ENCODE measurements at places on chromosomes 1 and 21. TPM values are rescaled to one million over a fixed set of nuclear protein-coding genes. Genes with fewer than 3 reads are reported as not detected.

Gene LRRC39
- 227 TPM for polyA plus RNA-seq

Gene TMEM269
- 0.83 TPM for polyA plus RNA-seq

DNA sequence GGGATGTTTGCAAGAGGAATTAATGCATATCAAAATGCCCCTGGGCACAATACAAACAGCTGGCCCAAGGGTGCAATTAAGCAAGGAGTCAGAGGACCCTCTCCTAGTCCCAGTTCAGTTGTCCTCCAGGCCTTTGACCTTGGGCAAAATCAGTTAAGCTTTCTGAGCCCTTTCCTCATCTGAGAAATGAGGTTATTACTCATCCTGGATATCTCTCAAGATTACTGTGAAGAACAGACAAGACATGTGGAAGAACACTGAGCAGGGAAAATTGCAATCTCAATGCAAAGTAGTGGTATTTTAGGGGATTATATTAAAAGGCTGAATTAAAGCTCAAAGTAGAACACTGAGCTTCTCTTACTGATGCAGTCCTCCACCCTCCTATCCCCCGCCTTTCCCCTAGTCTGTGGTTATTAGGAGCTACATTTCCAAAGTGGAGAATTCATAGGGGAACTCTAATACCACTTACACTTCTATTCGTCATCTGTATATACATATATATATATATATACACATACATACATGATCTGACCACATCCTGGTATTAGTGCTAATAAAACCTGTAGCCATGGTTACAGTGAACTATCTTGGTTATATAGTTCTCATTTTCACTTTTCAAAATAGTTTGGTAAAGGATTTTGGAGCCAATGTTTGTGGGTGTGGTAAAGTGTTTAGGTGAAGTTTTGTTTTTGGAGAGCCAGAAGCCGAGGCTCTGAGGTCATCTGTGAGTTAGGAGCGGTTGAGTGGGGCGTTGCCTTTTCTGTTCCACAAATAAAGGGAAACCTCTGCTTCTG, 18.1 kb downstream of the KIAA0040 start:
- no peak for DNase-seq

DNA sequence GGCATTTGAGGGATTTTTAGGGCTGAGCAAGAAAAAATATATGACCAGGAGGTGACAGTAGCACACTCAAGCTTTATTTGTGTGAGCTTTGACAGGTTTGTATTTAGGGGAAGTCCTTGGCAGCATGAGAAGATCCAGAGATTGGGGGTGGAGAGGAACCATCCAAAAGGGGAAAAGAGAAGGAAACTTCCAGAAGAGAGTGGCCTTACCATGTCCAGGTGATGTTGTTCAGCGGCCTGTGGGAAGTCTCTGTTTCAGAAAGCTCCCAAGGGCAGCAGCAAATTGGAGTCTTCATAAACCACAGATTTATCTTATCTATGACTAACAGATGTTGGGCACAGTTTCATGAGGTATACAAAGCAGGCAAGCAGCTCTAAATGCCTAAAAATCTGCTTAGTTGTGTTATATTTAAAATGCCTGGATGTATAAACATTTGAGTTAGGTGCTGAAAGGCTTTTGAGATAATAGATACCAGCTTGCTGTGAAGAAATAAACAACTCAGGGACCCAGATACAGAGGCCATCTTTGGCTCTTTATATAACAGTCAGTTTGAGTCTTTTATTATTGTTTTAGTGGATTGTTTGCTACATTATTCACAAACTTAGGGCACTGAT, 21.2 kb upstream of the ADAR start:
- no peak for DNase-seq

DNA sequence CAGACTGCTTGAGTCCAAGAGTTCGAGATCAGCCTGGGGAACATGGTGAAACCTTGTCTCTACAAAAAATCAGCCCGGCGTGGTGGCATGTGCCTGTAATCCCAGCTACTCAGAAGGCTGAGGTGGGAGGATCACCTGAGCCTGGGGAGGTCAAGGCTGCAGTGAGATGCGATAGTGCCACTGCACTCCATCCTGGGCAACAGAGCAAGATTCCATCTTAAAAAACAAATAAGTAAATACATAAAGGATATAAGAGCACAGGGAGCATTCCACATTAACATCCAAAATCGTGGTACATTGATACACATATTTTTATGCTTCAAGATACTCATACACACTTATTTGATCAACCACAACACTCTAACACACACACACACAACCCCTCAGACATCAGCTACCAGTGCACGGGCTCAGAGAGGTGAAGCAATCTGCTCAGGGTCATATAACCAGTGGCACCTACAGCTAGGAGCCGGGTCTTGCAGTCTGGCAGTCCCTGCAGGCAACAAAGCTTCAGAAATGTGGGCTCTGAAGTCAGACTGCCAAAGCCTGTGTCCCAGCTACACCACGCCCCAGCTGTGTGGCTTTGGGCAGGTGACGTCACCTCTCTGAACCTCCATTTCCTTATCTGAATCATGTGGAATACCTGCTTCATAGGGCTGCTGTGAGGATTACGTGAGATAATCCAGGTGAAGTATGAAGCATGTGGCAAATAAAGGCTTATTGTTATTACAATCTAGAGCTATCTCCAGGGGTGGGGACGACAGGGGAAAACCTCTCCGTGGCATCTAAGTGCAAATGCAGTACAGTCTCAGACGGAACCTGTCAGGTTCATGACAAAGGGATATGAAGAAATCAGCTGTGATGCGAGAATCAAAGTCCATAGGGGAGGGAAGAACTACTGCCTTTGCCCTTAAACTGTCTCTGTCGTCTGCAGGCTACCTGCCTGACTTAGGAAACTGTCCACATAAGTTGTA, 4.8 kb upstream of the CRYBG2 start:
- DNase-seq: no peak

Gene PEX19
- 43.2 TPM for polyA plus RNA-seq

Gene CELA2B
- 3.1 TPM for polyA plus RNA-seq

Gene IGSF8
- polyA plus RNA-seq: 16.7 TPM

Gene SERTAD4
- 5.4 TPM for polyA plus RNA-seq

DNA sequence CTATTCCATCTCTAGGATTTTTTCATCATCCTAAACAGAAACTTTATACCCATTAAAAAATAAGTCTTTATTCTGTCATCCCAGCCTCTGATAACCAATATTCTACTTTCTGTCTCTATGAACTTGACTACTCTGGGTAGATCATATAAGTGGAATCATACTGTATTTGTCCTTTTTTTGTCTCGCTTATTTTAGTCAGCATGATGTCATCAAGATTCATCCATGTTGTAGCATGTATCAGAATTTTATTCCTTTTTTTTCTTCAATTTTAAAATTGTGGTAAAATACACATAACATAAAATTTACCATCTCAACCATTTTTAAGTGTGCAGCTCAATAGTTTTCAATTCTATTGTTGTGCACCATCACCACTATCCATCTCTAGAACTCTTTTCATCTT, 90.0 kb downstream of the SYT14 start:
- no peak for DNase-seq

- no peak for DNase-seq
These were observed 102.4 kb downstream of the FMN2 start for GRCh38 chr1:240194120-240194519.

DNA sequence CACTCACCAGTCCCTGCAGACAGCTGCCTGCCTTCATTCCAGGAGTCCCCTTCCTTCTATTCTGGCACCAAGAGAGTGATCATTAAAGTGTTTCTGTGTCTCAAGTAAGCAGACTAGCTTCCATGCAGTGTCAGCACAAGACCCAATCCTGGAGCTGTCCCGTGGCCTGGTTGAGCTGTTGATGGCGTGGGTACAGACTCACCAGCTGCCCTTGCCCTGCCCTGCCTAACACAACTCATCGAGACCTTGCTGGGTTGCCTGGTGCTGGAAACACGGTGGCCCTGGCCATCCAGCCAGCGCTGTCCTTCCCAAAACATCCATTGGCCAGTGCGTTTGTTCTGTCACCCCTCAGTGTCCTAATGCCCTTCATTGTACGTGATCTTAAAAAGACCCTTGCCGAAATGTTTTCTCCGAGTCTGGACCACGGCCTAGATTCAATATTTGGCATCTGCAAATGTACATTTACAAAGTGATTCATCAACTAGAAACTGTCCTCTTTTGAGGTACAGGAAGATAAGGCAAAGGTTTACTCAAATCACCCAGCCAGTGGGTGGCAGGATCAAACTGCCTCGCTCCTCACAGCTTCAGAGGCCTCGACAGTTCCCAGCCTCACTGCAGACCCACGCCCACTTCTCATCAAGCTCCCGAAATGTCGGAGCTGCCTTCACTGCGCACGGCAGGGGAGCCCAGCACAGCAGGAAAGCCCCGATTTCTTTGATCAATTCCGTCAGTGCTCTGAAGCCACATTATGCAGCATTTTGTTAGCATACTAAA, 494.2 kb downstream of the KIF26B start:
- no peak for DNase-seq

Gene CTSK
- polyA plus RNA-seq: 57.6 TPM

GRCh38 chr21:36193200-36193599, 36.6 kb downstream of the DOP1B start:
- no peak for DNase-seq

DNA sequence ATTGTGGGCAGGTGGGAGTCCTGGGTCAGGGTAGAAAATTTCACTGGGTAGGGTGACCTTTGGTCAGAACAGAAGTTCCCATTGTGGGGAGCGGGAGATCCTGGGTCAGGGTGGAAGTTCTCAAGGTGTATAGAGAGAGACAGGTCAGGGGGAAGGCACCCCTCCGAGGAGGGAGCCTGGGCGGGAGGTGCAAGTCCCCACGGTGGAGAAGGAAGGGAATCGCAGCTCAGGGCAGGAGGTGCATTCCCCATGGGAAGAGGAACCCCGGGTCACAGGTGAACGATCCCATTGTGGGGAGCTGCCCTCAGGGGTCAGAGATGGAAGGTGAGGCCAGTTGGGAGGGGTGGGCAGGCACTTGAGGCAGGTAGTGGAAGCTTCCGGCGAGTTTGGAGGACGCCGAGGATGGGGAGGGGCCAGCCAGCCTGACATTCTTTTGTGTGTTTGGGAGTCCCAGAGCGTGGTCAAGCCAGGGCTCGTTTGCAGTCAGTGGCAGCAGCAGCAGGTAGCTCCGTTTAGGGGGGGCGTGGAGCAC, 637 bp downstream of the LYPLA2 start:
- no peak for DNase-seq

DNA sequence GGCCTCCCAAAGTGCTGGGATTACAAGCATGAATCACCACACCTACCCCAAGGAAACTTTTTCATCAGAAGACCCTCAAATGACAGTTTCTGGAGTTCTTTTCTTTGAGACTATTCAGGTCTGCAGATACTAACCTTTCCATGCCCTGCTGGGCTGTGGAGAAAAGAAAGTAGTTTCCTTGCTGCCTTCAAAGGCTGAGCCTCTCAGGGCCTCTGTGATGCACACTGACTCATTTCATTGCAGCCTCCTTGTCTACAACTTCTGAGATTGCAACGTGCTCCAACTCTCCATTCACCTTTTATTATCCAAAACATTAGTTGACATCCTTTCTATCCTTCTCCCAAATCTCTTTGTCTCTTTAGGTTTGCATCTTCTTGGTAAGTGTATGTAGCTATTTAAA, 8.8 kb upstream of the SAMSN1 start:
- DNase-seq: no peak

Gene BATF3
- polyA plus RNA-seq: 1.3 TPM

DNA sequence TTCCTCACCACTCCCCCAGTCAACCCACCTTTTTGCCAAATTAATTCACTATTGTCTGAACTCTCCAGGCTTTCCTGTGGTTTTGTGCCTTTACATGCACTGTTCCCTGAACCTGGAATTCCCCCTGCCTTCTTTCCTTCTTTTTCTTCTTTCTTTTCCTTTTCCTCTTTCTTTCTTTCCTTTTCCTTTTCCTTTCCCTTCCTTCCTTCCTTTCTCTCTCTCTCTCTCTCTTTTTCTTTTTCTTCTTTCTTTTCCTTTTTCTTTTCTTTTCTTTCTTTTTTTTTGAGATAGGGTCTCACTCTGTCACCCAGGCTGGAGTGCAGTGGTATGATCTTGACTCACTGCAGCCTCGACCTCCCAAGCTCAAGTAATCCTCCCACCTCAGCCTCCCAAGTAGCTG, 56.6 kb upstream of the CDC42BPA start:
- no peak for DNase-seq

GRCh38 chr1:47948126-47948525, 49.1 kb downstream of the TRABD2B start:
- DNase-seq: no peak

- DNase-seq: no peak
These were observed 78.9 kb upstream of the SLC45A1 start for GRCh38 chr1:8239039-8239305.

DNA sequence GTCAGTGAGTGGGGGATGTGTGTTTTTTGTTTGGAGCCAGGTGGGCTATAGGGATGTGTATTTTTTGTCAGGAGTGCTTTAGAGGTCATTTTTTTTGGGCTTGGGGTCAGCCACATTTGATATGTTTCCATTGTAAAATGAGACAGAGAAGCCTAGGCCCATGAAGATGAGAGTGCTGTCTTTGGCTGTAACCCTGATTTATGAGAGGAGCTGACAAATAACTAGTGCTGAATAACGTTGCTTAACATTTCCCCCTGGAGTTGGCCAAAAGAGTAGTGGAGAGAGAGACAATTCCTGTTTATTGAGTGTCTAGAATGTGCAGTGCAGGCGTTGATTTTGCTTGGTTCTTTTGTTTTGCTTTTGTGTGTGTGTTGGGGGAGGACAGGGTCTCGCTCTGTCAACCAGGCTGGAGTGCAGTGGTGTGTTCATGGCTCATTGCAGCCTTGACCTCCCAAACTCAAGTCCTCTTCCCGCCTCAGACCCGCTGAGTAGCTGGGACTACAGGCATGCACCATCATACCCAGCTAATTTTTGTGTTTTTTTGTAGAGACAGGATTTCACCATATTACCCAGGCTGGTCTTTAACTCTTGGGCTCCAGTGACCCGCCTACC, 64.7 kb downstream of the S1PR1 start:
- no peak for DNase-seq

DNA sequence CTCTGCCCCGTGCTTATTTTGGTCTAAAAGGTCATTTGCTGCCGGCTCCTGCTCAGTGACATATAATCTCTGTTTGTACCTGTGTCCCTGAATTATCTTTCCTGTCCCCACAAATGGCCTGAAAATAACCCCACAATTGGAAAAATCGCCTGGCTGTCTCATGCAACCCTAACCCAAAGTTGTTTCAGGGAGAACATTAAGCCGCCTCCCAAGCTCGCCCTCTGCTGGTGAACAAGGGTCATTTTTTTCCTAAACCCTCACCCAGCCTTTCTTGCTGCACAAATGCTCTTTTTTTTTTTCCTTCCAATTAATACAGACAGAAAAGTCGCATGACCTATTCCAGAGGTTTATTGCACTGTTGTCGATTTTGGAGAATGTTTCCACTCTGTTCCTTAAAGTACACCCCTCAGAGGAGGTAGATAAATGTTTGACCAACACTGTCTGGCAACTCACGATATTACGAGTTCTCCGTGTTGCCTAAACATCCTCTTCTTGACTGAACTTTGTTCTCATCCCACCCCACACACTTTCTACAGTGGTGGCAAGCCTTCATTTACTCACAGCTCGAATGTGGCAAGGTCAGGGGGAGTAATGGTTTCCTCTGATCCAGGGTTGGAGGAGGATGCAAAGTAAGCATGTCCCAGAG, 148.7 kb downstream of the ZZZ3 start:
- no peak for DNase-seq

Gene CELA3B
- not detected for polyA plus RNA-seq
